T-cell (primary cell): ENCODE measurements at places on chromosomes 4 and X.

GRCh38 chr4:185912779-185913178 lies 100.8 kb upstream of the SORBS2 start:
- no peak for DNase-seq

DNA sequence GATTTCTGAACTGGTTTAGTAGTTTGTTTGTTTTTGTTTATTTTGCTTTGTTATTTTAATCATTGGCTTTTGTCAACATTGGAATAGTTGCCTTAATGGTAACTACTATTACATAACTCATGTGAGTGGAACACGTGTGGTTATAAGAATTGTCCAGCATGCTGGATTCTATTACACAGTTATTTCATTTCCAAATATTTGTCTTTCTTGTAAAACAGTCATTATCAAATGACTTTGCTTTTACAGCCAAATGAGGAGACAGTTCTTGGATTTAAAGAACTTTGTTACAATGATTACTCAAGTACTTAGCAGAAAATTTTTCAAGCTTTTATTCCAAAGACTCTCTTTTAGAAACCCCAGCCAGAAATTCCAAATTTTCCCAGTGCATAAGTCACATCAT lies 516.1 kb upstream of the MAGEB2 start:
- DNase-seq: no peak

GRCh38 chr4:68368691-68369131 lies 18.8 kb upstream of the YTHDC1 start:
- no peak for DNase-seq

- no peak for DNase-seq
These were observed 112.4 kb downstream of the PSAPL1 start for GRCh38 chr4:7322166-7322991.

DNA sequence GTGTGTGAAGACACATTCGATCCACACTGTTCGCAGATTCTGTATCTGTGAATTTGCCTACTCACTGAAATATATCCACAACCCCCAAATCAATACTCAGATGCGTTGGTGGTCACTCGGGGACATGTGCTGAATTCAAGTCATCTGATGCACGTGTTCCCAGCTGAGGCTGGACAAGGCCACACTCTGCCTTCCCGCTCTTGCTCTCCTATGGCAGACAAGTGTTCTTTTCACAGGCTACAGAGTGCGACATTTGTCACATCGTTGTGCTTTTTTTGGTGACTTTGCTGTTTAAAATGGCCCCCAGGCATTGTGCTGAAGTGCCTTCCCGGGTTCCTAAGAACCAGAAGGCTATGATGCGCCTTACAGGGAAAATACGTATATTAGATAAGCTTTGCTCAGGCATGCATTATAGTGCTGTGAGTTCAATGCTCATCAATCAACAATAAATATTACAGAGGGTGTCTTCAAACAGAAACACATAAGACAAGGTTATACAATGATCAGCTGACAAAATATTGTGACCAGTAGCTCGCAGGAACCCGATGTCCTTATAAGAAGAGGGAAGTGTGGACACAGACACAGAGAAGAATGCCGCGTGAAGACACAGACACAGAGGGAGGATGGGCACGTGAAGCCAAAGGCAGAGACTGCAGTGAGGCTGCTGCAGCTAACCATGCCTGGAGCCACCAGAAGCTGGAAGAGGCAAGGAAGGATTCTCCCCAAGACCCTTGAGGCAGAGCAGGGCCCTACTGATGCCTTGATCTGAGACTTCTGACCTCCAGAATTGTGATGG lies 42.0 kb downstream of the IRF2 start:
- no peak for DNase-seq

- DNase-seq: no peak
These were observed 136.2 kb upstream of the BMPR1B start for GRCh38 chr4:94621491-94622080.

DNA sequence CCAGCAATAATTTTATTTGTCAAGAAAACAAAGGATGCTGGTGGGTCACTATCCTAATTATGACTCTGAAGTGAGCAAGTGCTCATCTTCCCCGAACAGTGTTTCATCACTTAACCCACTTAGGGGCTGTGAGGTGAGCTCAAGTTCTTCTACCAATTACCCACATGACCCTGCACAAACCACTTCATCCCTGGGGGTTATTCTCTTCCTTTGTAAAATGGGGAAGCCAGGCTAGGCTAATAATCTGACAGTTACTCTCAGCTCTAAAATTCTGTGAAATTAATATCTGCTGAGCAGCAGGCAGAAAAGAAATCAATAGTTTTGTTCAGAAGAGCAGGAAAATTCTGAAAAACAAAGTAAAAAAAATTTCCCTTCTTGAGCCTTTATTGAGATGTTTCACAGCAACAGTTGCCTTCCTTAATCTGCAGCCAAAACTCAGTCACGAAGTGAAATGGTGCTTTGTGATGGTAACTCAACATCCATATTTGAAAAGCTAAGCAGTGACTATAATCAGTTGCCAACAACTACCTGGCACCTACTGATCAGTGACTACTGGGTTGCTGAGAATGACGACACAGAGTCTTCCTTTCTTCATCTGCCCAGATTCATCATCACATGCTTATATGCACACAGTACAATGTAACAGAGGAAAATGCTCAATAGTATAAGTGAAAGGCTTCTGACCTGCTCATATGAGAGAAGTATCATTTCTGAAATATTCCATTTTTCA lies 24.1 kb downstream of the ATP8A1 start:
- no peak for DNase-seq

- no peak for DNase-seq
These were observed 36.1 kb downstream of the HEPH start for GRCh38 chrX:66200050-66200664.

GRCh38 chr4:60948008-60948407 lies 252.1 kb upstream of the ADGRL3 start:
- no peak for DNase-seq

GRCh38 chr4:4320951-4321714 lies 31.1 kb downstream of the ZBTB49 start:
- no peak for DNase-seq

DNA sequence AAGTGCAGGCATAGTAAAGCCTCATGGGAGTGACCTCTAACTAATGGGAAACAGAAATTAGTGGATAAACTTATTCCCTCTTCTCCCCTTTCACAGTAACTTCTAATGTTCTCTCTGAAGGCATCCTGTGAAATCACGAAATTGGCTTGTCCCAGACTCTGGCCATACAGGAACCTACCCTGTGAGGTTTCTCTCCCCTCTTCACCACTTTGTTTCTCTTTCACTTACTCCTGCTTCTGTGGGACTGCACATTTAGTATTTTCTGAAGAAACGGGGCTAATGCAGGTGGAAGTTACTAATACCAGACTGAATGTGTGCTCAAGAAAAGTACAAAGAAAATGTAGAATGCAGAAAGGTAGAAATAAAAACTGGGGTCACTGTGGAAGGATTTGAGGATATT lies 20.0 kb downstream of the ZNF330 start:
- no peak for DNase-seq

GRCh38 chr4:136863756-136864155 lies 668.5 kb downstream of the PCDH18 start:
- no peak for DNase-seq

GRCh38 chr4:145904413-145905177 lies 34.0 kb downstream of the ZNF827 start:
- no peak for DNase-seq

GRCh38 chr4:10299601-10300000 lies 157.6 kb downstream of the ZNF518B start:
- no peak for DNase-seq

DNA sequence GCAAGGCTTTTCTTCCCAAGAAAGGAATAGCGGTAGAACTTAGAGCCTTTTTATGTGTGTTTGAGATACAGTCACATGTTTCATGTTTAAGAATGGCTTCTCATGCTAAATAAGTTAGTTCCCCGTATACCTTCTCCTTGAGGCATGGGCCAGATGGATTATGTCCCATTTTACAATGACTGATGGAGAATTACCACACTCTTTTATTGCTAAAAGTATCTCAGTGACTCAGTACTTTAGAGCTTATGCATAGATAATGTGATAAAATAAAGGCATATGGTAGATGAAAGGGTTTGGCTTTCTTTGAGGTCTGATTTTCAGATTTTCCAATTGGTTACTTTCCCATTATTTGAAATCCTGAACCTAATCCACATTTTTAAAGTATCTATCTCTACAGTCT lies 121.8 kb upstream of the BMPR1B start:
- no peak for DNase-seq

DNA sequence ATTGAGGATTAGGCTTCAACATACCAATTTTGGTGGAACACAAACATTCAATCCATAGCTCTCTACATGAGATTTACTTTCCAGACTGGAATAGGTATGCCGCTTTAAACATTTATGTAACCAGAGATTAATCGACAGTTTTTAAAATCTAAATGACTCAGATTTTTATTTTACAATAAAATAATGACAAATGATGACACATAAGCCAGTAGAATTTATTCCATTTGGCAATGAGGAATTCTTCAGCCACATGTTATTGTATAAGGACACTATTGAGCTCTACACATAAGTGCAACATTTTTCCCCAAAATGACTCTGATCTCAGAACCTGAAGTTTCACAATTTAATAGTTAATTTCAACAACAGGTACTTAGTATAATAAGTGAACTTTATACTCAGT lies 227.0 kb upstream of the PRPS2 start:
- DNase-seq: no peak

DNA sequence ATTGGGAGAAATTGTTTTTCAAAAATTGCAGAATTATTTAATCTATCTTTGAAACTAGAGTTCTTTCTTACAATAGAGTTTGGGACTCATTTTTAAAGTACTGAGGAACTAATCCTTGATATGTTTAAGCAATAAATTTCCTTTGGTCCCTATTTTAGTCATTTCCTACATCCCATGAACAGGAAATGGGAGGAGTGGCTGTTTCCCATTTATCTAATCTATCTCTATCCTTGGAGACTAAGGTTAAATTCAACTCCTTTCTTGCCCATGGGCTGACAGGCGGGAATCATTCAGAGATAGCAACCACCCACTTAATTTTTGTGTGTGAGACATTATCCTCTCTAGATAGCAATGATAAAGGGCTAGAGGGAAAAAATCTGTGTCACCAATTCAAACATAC lies 131.6 kb upstream of the EMCN start:
- no peak for DNase-seq

GRCh38 chrX:111375747-111376146 lies 36.2 kb downstream of the DCX start:
- no peak for DNase-seq

GRCh38 chr4:187840814-187841213 lies 154.8 kb upstream of the ZFP42 start:
- DNase-seq: no peak

- no peak for DNase-seq
These were observed 624.8 kb upstream of the ATOH1 start for GRCh38 chr4:93203708-93204107.

DNA sequence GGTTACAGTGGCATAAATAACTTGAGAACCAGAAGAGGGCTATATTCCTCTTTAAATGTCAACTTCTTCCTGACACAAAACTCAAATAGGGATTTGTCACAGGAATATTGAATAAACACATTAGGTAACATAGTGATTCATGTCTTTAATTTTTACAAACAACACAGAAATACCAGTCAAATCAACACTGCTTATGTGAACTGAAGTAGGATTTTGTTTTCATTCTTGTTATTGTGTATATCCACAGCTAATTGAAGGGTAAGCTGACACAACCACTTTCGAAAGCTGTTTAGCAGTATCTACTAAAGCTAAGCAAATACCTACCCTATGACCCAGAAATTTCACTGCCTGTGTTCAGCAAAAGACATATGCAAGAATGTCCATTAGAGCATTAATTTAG lies 120.4 kb upstream of the EOLA2 start:
- DNase-seq: no peak

DNA sequence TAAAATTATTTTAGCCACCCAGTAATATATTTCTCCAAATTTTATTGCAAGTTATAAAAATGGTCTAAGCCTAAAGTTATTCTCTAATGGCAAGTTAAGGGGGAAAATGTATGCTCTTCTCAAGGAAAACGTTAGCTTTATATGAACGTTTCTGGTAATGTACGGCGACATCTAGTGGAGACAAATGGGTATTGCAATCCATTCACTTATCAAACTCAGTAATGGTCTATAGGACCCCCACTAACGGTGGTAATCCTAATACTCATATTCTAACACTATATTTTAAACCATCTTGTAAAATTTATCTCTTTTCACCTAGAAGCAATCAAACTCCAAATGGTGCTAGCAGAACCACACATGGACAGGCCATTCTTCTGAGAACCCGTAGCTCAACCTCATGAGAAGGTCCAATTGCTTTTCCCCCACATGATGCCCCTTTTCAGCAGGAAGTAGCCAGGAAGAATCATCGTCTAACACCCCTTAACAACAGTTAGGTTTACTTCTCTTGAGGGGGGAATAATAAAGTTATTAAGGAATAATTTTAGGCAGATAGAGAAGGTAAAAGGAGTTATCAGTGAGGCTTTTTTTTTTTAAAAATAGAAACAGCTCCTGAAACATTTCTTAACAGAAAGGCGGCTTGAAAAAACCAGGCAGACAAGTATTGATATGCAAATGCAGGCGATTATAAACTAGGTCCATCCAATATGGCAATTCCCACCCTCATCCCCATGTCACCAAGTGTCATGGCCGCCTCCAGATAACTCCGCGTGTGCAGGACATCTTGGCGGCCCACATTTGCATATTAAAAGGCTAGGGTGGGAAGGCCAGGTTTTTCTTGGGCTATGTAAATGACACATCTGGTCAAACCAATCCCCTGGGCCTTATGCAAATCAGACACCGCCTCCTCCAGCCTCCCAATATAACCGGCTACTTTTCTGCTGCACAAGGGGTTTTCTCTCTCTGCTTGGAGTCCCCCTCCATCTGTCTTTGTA lies 35.0 kb downstream of the NUDT11 start:
- DNase-seq: no peak

DNA sequence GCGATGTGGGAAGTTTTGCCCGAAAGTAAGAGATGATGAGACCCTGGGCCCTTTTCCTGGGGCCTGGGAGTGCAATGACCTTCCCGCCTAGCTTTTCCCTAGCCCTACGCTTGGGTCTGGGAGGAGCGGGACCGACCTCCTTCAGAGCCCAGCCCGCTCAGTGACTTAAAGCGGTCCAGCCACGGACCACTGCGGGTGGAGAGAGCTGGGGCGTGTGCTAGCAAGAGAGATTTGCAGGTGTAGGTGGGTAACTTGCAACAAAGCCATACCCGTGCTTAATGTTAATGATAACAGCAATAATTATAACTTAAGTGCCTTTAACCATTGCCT lies 503 bp upstream of the PDE5A start:
- peak; percentile 1 for DNase-seq

DNA sequence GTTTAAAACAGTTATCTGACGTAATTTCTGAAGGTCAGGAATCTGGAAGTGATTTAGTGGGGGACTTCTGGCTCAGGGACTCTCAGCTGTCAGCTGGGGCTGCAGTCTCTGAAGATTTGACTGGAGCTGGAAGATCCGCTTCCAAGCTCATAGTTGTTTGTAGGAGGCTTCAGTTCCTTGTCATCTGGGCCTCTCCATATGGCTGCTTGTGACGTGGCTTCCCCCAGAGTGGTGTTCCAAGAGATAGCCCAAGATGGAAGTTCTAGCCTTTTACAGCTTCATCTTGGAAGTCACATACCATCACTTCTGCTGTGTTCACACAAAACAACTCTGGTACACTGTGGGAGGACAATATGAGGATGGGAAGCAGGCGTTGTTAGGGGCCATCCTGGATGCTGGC lies 2.1 kb downstream of the MPC1L start:
- no peak for DNase-seq
